Endodermal cell (in vitro differentiated cells): ENCODE measurements at places on chromosomes 3 and 15. TPM values are rescaled to one million over a fixed set of nuclear protein-coding genes. Genes with fewer than 3 reads are reported as not detected.

Gene ZNF619
- 6.6 and 6.9 TPM in 2 replicates for total RNA-seq

Gene MASP1
- total RNA-seq, result 0.57 and 0.59 TPM in 2 replicates

GRCh38 chr3:160132226-160132625 is 93.0 kb upstream of the C3orf80 start:
- H3K27me3 ChIP-seq, result no peaks in the 10 kb centered on the region
- H3K36me3 ChIP-seq, result no peaks in the 10 kb centered on the region
- H3K4me1 ChIP-seq, result no peaks in the 10 kb centered on the region
- no peak for DNase-seq
- H3K4me3 ChIP-seq, result no peak overlapping the region

GRCh38 chr15:85986741-85987140 is 92.9 kb upstream of the AGBL1 start:
- H3K4me1 ChIP-seq, result no peaks in the 10 kb centered on the region
- H3K27ac ChIP-seq, result no peak overlapping the region
- DNase-seq, result no peak
- no peaks in the 10 kb centered on the region for H3K27me3 ChIP-seq

DNA sequence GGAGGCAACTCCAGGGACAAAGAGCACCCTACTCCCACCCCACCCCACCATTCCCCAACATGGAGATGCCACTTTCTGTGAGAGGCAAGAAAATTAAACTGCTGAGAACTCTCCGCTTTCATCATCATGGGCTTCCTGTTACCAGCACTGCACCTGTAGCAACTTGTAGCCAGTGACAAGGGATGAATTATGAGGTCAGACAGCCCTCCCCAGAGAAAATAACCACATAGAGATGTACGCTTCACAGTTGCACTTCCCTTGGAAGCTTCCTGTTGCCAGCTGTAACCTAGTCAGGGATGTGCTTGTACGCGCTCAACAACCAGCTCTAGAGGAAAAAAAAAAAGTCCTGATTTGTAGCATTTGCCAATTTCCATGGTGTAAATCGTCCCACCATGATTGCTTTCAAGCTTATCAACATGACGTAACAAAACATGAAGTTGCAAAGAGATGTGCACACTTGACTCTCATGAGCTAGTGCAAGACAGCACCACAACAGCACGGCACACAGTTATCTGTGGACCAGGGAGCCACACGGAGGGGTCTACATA is 145.4 kb downstream of the RAB11A start:
- H3K36me3 ChIP-seq, result no peaks in the 10 kb centered on the region
- H3K4me3 ChIP-seq, result no peak overlapping the region
- H3K4me1 ChIP-seq, result peaks cover 5% of the 10 kb centered on the region
- DNase-seq, result no peak

DNA sequence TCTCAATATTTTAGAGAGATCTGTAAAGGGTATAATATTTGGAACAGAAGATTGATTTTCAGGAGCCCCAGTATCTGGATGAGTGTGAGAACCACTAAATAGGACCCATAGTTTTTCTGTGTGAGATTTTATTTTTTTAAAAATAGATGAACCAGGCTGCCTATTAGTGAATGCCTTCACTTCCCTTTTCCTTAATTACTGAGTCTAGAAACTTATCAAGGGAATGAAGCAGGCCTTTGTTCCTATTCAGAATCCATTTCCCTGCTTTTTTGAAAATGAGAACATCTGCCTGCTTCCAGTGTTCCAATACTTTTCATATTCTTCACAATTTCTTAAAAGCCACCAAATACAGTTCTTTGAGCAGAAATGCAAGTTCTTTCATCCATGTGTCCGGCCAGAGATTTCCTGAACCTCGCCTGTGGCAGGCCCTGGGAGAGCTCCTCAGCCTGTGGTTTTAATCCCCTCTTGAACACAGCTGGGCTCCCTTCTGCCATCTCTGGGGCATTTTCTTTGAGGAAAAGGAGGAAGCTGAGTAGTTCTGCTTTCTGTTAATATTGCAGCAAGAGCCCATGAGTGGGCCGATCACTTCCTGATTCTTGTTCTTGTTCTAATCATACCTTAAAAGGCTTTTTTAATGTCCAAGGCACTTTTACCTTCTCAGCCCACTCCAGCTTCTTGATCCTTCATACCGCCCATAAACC is 4.7 kb downstream of the EHD4 start:
- H3K4me1 ChIP-seq, result no peaks in the 10 kb centered on the region
- no peak overlapping the region for H3K27ac ChIP-seq
- no peaks in the 10 kb centered on the region for H3K36me3 ChIP-seq
- no peaks in the 10 kb centered on the region for H3K27me3 ChIP-seq
- DNase-seq, result peak; percentile 33

DNA sequence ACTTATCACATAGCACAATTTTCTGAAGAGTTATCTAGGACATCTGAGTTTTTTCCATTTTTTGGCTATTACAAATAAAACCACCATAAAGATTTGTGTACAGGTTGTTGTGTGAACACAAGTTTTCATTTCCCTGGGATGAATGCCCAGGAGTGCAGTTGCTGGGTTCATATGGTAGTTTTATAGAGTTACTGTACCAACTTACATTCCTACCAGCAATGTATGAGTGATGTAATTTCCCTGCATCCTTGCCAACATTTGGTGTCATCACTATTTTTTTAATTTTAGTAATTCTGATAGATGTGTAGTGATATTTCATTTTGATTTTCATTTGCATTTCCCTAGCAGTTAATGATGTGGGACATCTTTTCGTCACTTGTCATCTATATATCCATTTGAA is 20.5 kb downstream of the FILIP1L start:
- no peak for DNase-seq
- H3K27ac ChIP-seq, result no peak overlapping the region
- no peak overlapping the region for H3K4me3 ChIP-seq
- H3K27me3 ChIP-seq, result no peaks in the 10 kb centered on the region
- H3K4me1 ChIP-seq, result peaks cover 3% of the 10 kb centered on the region
